ENCODE measurements at places on chromosomes 1 and 21.
A peak's percentile ranks its signal among the peaks of the same experiment; 100 is the strongest.

- DNase-seq, result no peak
Measured at GRCh38 chr1:109653306-109653705, 2.6 kb upstream of the GSTM4 start.

GRCh38 chr1:168112673-168113305 lies 23.9 kb downstream of the GPR161 start:
- DNase-seq, result peak; percentile 89

- no peak for DNase-seq
Measured at GRCh38 chr1:243701872-243702271, 148.2 kb downstream of the AKT3 start.

GRCh38 chr1:154014154-154014907 lies 23.8 kb downstream of the RPS27 start:
- DNase-seq, result peak; percentile 18

GRCh38 chr1:214581785-214582184 lies 21.2 kb upstream of the CENPF start:
- DNase-seq, result peak; percentile 97

DNA sequence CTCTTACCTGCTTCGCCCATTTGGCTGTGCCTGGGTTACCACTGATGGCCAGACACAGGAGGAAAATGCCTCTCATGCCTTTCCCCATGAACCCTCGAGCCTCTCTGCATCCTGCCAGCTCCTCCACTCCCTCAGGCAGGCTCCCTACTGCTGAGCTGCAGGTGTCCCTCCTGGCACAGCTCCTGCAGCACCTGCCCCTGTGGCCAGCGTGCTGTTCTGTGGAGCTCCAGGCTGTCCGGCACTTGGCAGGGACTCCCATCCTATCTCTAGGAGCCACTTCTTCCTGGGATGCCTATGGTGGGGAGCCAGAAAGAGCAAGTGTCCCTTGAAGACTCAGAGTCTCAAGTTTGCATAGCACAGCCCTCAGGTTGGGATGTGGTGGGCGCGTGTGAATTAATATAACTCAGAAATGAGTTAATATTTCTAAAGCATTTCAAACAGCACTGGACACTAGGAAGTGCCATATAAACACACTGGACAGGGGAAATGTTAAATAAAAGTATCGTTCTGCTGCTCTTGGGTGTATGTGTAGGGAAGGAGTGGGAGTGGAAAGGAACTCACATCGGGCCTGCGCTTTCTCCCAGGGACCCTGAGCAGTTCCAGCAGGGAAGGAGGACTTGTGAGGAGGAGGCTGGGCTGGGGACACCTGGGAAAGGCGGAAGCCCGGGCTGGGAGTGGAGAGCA lies 2.7 kb downstream of the LRRC71 start:
- no peak for DNase-seq

DNA sequence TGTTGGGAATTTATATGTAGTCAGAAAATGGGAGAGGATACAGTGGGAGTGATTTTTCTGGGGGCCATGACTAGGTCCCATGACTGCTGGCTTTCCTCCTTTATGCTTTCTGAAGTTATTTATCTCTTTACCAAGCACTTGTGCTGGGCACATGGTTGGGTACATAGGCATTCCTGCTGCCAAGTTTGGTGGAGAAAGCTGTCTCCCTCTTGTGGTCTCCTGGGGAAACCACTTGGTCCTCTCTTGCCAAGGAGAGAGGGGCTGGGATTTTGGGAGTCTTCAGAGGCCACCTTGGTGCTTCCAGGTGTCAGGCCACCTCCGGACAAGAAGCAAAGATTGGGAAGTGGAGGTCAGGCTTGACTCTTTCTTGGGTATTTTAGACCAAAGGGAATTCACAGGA lies 120.2 kb upstream of the KCNE2 start:
- DNase-seq, result peak; percentile 37

- DNase-seq, result no peak
Measured at GRCh38 chr1:227939791-227940771, 7.7 kb downstream of the WNT9A start.

DNA sequence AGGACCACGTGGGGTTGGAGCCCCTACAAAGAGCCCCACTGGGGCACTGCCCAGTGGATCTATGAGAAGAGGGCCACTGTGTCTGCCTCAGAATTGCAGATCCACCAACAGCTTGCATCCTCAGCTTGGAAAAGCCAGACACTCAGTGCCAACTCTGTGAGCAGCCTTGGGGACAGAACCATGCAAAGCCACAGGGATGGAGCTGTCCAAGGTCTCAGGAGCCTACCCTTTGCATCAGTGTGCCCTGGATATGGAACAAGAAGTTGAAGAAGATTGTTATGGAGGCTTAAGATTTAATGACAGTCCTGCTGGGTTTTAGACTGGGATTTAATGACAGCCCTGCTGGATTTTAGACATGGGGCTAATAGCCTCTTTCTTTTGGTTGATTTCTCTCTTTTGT lies 1670.9 kb downstream of the PLA2G4A start:
- no peak for DNase-seq

GRCh38 chr1:22821027-22821426 lies 110.4 kb downstream of the EPHB2 start:
- no peak for DNase-seq

- DNase-seq, result peak; percentile 99
Measured at GRCh38 chr1:203663294-203663693, 36.7 kb downstream of the ATP2B4 start.

DNA sequence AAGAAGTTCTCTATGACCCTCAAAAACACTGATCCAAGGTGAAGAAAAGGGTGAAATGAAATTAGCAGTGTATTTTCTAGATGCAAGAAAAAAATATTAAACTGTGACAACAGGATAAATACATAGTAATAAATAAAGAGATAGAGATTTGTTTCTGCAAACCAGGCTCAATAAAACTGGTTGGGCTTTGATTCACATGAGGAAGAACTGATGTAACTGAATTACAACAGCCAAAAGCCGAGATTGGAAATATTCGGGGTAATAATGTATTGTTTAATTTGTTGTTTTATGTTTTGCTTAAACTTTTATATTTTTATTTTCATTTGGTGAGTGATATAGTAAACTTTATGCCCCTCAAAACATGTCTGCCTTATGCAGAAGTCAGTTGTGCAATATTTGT lies 285.0 kb downstream of the BRINP3 start:
- no peak for DNase-seq

GRCh38 chr1:216566641-216567205 lies 143.5 kb upstream of the USH2A start:
- peak; percentile 13 for DNase-seq

- no peak for DNase-seq
Measured at GRCh38 chr1:43913666-43914360, 19.8 kb upstream of the ARTN start.

DNA sequence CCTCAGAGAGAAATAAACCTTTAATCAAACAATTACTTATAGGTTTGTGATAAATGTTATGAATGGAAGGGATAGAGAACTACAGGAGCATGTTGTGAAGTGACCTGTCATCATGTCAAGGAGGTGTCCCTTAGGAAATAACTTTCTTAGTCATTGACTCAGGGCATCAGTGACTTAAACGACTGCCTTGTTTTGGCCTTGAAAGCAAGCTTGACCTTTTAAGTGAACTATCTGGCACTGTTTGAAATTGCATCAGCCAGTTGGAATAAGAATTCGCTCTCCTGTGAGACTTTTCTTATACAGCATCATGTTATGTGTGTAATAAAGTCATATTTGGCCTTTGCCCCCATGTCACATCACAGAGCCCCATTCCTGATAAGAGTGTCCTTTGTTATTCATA lies 30.9 kb downstream of the LRRC8B start:
- no peak for DNase-seq

DNA sequence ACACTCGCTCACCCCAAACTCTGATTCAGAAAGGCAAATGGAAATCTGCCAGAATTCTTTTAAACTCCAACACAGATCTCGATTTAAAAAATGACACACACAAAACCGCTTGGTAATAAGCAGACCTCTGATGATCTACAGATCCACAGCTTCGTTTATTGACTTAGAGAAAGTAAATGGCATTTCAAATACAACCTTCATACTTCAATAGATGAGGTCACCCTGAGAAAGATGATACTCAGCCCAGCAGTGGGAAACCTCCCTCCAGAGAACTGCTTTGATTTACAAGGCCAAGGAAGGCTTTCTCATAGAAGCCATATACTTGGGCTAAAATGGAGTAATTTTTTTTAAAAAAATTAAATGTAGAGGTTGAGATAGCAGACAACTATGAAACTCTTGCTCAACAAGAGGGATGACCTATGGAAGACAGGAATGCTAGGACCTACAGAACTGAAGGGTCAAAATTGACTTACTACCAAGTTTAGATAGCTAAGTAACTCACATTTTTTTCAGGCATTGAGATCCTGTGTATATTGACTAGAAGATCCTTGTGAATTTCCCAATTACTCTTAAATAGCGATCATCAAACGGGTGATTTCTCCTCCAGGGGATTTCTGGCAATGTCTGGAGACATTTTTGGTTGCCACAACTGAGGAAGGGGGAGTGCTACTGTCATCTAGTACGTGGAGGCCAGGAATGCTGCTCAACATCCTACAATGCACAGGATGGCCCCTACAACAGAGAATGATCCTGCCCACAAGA lies 143.9 kb downstream of the CLIC6 start:
- peak; percentile 53 for DNase-seq

DNA sequence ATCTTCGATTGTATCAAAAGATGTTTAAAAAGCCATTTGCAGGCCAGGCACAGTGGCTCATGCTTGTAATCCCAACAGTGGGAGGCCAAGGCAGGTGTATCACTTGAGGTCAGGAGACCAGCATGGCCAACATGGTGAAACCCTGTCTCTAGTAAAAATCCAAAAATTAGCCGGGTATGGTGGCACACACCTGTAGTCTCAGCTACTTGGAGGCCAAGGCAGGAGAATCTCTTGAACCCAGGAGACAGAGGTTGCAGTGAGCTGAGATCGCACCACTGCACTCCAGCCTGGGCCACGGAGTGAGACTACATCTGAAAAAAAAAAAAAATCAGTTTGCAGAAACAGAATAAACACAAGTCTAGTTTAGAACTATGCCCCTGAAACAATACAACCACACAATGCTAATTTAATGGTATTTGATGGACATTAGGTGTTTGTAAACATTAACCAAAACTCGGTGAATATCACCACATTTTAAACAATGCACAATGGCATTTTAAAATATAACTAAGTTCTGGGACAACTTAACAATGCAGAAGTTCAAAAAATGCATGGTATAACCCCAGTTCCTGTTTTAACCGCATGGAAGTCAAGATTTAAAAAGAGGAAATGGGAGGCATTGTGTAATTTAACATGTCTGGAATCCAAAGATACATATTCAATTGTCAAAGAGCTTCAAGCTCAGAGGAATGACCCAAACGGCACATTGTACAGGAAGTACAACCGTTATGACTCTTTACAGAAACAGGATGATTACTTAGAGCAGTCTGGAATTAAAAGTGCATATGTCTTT lies 7.1 kb upstream of the PTTG1IP start:
- DNase-seq, result no peak

DNA sequence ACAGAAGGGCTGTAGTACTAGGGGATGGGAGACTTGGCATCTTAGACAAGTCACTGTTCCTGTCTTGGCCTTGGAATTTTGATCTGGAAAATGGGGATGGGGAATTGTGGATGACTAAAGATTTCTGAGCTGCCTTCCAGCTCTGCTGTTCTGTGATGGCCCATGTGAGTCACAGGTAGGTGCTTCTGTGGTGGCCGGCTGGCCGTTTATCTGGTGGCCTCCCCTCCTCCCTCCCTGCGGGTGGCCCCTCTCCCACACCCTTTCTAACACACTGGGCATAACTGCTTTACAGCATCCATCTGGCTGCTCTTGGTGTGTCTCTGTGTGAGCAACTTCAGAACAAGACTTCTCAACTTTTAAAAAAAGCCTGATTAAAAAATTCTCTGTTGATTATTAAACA lies 35.9 kb downstream of the KCNA2 start:
- peak; percentile 39 for DNase-seq

DNA sequence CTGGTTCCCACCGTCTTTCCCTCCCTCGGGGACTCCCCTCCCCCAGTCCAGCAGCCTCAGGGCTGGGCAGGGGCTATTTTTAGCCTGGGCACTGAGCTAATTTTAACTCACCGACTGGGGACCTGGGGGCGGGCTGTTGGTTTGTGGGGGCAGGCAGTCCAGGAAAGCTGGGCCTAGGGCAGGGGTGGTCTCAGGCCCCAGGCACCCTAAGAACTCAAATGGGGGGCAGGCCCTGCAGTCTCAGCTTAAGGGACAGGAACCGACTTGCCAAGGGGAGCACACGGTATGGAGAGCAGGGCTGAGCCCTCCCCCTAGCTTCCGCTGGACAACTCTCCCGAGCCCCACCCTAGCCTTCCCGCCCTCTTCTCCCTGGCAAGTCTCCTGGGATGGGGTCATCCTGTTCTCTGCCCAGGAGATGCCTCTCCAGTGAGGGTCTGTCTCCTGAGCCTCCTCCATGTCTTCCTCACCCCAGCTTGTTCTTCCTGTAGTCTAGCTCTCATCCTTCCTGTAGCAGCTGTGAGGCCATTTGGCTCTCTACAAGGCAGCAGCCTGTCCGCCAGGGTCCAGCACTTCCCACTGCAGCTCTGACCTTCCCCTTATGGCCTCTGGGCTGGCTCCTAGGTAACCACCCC lies 10.1 kb downstream of the MEF2D start:
- no peak for DNase-seq

DNA sequence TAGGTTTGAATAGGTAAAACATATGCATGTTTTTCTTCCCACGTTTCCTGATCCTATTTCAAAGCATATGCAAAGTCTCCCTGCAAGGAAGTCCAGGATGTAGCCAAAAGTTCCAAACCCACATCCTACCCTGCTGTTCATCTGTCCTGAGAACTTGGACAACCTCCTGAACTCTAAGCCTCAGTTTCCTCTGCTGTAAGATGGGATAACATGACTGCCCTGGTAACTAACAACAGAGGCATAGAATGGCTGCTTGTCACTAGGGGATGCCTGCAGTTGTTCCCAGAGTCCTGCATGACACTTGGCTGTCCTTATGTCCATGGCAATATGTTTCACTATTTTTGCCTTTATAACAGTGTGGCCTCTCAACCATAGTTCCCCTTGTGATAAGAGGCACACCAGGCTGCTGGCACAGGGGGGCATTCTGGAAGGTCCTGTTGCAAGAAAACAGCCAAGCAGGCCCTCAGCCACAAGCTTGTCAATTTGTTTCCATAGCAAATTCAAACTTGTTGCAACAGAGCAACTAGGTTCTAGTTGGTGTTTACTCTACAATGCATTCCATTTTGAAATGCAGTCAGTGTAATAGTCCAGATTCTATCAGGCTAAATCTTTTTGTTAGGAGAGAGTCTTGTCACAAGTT lies 1.5 kb upstream of the HDGF start:
- no peak for DNase-seq

DNA sequence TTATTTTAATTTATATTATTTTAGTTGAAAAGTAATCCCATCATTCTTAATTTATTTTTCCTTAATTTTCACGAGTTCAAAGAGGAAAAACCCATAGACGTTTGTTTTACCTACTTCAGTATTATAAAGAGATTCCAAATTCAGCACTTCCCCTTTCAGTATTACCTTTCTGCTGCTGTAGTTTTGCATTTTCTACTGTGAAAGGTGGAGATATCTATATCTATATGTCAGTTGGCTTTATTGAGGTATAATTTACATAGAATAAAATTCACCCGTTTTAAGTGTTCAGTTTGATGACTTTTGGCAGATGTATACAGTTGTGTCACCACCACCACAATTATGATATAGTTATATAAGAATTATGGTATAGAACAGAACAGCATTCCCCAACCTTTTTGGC lies 33.0 kb downstream of the MAST2 start:
- no peak for DNase-seq
